ENCODE measurements at places on chromosomes 2 and 18.

DNA sequence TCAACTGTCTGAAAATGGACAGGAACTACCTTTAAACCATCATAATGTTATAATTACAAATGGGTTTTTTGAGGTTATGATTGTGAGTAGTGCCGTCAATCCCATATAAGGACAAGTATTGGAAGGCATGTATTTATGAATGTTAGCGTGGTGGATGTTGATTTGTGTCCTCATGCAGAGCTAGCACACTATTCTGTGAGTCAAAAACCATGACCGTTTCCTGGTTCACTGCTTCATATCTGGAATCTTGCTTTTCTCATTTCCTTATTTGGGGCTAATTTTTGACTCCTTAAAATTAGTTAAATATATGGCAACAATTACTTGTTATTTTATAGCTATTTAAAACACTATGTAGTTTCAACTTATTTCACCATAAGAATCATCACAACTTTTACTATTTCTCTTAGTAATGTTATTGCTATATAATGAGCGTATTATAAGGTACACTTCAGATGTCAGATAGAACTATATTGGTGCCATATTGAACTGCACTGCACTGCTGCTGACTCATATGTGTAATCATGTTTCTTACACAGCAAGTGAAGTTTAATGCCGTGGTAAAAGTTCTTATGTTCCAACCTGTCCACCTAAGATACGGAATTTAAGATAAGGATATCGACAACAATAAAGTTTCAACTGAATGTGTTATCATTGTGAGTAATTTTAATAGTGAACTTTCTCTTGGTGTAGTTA, 192.8 kb downstream of the PTGR3 start:
- no peak for DNase-seq

GRCh38 chr18:49161627-49162026, 210.9 kb upstream of the SMAD7 start:
- DNase-seq, result no peak

GRCh38 chr2:119739580-119740255, 20.0 kb upstream of the PTPN4 start:
- DNase-seq, result no peak

- DNase-seq, result no peak
Measured at GRCh38 chr18:47260120-47260923, 8.9 kb upstream of the SKOR2 start.

GRCh38 chr2:203840655-203841205, 26.8 kb upstream of the CTLA4 start:
- no peak for DNase-seq

DNA sequence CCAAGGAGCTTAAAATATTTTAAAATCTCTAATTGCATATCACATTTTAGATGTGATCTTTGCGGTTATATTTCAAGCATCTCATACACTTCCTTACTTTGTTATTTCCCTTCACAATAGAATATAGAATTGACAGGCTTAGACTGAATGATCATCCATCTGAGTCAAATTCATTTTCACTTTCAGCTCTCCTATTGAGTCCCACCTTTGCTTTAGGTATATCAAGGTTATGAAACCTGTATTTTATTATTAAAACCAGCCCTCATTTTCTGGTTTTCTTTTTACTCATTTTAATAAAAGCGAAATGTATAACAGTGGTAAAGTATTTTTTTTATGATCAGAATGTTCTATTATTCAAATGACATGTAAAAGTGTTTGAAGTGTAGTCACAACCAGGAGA, 162.9 kb upstream of the KYNU start:
- DNase-seq, result no peak

DNA sequence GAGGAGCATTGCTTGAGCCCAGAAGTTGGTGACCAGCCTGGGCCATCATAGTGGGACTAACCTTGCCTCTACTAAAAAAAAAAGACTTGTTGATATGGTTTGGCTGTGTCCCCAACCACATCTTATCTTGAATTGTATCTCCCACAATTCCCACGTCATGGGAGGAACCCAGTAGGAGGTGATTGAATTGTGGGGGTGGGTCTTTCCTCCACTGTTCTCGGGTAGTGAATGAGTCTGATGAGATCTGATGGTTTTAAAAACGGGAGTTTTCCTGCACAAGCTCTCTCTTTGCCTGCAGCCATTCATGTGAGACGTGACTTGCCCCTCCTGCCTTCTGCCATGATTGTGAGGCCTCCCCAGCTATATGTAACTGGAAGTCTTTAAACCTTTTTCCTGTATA, 47.0 kb downstream of the PROC start:
- DNase-seq, result no peak
